ENCODE measurements at places on chromosomes 6 and 20.

DNA sequence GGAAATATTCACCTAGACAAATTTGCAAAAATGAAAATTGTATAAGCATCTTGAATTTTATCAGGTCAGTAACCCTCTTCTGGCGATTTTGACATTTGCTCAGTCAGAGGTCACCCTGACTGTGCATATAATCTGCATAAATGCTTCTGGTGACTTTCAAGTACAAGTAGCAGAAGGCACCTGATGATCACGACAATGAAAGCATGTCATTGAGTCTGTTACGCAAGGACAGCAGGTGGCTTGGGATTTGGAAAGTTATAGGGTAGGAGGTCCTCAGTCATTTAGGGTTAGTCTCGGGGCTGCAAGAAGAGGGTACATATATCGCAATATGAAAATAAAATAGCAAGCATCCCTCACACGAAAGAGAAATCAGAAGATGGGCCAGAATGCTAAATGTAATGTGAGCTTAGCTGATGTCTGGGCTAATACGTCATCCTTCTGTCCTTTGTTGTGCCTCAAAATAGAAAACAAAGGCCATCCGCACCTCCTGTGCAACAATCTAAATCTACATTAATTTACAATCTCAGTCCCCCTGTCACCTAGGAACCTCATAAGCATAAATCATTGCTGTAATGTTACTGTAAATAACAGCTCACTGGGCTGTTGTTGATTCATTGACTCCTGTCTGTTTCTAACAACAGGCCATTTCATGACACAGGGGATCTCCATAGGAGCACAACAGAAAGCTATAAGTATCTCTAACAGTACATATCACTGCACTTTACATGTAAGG lies 155.2 kb upstream of the RSPO3 start:
- no peak for DNase-seq

- no peak for DNase-seq
Observed at GRCh38 chr20:56518721-56519398, 5.7 kb upstream of the FAM209A start.

DNA sequence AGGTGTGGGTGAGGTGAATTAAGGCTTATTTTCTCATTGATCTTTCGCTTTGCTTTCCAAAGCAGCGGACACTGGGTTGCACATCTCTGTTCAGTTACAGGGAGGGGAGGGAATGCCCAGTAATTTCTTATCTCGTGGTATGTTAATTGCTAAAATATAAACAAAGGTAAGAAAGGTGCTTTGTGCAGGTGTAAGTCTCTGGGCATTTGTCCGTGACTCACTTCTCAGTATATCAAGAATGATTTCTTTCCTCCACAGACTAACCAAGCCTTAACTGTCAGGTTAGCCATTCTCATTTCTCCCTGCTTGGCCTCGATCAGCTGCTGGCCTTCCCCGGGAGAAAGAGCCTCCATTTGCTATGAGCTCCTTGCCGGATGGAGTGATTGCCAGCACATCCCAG lies 862.1 kb downstream of the KIF16B start:
- DNase-seq = no peak

DNA sequence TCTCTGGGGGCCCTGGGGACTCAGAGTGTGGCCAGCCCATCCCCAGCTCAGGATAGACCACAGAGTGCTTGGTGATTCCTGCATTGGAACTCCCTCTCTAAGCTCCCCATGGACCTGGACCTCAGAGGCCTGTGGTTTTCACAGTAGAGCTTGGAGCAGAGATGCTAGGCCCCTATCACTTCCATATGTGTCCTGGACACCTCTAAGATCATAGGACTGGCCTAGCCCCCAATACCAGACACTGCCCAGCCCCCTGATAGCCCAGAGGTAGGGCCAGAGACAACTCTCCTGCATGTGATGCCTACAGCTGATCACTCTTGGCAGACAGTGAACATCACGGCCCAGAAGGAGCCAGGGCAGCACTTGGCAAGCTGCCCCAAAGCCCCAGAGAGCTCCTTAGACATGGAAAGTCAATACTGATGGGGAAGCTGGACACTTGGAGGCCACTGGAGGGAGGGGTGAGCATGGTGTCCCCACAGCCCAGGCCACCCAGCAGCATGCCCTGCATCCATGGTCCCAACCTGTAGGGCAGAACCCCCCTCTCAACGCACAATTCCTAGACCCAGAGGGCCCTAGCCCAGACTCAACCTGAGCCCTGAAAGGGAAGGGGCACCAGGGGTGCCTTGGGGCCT lies 27.1 kb downstream of the UBD start:
- no peak for DNase-seq

DNA sequence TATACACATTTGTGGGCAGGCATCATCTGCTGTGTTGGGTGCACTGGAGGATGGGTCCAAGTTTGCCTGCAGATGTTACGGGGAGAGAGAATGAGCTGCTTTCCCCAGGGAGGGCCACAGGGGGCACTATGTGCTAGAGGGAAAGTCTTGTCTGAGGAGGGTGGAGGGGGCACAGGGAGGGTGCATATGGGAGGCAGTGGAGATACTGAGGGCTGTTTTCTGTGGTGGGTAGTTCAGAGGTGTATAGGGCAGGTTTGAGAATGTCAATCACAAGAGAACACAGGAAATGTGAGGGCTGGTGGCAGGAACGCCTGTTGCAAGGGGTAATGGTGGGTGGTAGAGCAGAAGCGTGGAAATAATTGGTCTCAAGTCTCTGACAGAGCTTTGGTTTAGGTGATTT lies 7.7 kb upstream of the PTPRA start:
- DNase-seq = no peak

DNA sequence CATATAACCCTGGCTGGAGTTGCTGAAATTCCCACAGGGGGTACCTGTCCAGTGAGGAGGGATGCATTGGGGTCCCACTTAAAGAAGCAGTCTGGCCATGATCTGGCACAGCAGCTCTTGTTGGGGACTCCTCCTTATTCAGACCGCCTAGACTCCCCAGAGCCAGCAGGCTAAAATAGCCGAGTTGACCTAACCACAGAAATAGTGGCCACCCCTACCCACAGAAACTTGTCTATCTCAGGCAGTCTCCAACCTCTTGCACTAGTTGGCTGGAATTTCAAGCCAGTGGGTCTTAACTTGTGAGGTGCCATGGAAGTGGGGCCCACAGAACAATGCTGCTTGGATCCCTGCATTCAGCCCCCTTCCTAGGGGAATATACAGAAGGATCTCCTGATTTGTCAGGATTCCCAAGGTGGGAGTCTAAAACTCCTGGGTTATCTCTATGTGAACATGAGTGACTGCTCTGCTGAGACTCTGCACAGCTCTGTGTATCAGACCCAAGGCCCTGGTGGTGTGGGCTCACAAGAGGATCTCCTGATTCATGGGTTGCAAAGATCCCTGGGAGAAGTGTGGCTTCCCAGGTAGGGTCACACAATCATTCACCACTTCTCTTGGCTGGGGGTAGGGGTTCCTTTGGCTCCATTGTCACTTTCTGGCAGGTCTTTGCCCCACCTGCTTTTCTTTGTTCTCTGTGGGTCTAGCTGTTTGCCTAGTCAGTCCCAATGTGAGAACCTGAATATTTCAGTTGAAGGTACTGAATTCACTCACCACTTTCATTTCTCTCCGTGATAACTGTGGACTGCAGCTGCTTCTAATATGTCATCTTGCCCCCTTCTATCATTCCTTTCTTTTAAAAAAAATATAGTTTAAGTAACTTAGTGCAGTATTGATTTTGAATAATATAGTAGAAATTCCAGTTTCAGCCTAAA lies 65.5 kb upstream of the CLVS2 start:
- no peak for DNase-seq

DNA sequence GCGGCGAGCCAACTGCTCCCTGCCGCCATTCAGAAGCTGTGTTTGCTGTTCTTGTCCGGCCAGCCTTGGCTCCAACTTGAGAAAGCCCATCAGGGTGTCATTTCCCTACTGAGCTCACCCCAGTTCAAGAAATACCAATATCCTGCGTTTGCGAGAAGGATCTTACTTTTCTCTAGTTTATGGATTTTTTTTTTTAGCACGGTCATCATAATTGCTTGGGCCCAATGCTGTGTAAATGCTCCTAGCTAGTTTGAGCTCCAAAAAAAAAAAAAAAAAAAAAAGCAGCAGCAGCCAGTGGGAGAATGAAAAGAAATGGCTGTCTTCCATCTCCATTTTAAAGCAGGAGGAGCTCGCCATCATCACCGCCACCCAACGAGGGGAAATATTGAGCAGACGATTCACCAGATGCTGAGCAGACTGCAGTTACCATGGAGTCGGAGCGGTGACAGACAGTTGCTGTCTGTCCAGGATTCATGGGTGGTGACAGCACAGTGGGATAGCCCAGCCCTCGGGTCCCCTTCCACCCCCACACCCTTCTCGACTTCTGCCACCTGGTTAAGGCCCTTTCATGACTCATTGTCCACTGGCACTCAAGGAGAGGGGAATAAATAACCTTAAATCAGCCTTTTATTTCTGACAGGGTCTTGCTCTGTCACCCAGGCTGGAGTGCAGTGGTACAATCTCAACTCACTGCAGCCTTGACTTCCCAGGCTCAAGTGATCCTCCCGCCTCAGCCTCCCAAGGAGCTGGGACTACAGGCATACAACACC lies 132.4 kb upstream of the SNX9 start:
- no peak for DNase-seq

- DNase-seq = no peak
Observed at GRCh38 chr6:1129131-1129530, 182.8 kb upstream of the FOXQ1 start.

- DNase-seq = peak; percentile 74
Observed at GRCh38 chr6:26031595-26032339, 55.5 kb upstream of the HFE start.

DNA sequence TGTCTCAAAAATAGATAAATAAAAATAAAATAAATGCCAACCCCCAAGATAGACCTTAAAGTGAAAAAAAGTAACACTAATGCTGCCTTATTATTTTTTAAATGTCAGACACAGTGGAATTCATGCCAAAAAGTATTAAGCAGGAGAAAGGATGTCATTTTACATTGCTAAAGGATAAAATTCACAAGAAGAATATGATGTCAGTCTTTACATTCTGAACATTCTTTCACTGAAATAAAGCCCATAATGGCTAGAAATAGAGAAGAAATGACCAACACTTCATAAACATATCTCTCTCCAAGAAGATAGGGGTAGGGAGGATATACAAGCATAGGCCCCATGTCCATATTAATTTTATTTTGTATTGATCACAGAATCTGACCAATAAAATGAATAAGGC lies 47.4 kb downstream of the SLC23A2 start:
- no peak for DNase-seq

DNA sequence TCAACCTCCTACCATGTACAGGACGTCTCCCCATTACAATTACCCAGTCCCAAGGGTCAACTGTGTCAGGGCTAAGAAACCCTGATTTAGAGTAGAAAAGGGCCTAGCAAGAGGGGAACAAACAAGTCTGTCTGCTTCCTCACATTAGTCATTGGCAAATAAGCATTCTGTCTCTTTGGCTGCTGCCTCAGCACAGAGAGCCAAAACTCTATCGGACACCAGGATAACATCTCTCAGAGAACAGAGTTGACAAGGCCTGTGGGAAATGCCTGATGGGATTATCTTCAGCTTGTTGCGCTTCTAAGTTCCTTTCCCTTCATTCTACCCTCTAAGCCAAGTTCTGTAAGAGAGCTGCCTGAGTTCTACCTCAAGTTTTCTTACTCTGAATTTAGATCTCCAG lies 19.0 kb upstream of the VSX1 start:
- no peak for DNase-seq

DNA sequence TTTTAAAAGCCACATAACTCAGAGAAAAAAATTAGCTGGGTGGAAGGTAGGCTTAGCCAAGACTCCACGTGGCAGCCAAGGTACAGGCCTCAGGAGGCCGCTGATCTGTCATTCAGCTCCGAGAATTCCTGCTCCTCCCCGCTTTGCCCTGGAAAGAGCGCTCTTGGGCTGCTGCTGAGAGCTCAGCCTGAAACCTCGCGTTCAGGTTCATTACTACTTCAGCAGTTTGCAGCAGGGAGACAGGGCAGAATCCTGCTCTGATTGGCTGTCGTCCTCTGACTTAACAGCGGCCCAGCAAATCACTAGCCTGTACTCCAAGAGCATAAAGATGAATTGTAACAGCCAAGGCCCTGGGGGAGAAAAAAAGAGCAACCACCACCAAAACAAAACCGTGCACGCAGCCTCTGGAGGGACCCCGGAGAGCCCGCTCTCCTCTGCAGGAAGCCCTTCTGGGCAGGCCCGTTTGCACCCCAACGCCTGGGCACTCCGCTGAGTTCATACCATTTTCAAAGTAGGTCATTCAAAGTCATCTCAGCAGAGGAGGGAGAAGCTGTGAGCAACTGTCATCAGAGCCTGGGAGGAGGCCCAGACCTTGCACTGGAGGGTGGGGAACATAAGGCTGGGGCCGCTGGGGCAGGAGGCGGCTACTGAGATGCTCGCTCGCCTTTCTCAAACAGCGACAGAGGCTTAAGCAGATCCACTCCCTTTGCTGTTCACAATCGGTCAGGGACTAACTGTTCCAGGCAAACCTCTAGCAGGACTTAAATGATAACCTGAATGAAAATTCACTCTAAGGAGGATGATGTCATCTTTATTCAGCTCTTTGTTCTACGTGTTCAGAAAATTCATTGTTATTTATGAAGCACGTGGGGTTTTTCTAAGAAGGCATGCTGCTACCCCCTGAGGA lies 42.3 kb upstream of the ATXN1 start:
- peak; percentile 21 for DNase-seq

- DNase-seq = no peak
Observed at GRCh38 chr6:133741375-133741861, 147.5 kb upstream of the TCF21 start.
